ENCODE measurements at places on chromosomes 4 and X.

DNA sequence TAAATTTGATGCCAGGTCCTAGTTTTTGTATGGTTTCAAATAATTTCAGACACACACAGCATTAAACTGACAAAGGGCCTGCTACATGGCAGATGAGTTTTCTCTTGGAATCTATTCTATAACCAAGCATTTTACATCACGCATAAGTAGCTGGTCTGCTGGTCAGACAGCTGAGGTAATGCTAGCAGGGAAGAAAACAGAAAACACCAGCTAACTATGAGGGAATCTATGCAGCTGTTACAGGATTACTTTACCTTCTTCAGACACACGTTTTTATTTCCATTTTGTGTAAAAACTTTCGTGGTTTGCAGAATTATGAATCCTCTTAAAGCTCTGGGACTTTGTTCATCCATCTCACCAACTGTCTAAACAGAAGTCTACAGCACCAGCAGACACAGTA, 42.0 kb downstream of the MFAP3L start:
- ATAC-seq = no peak

- ATAC-seq = no peak
Measured at GRCh38 chr4:99339172-99339571, 13.4 kb downstream of the ADH1C start.

- no peak for ATAC-seq
Measured at GRCh38 chrX:131782646-131783045, 238.8 kb downstream of the OR13H1 start.

DNA sequence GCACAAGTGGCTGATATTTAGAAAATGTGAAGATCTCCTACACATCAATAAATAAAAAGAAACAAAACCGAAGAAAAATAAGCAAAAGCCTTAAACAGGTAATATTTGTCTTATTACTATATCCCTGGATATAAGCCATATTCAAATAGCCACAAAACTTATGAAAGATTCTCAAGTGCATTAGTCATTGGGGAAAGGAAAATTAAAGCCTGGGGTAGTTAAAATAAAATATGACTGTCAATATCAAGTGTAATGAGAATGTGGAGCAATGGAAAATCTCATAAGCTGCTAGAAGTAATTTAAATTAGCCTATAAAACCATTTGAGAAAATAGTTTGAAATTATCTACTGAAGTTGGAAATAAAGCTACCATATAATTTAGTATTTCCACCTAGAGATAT, 399.9 kb downstream of the GASK1B start:
- ATAC-seq = no peak

DNA sequence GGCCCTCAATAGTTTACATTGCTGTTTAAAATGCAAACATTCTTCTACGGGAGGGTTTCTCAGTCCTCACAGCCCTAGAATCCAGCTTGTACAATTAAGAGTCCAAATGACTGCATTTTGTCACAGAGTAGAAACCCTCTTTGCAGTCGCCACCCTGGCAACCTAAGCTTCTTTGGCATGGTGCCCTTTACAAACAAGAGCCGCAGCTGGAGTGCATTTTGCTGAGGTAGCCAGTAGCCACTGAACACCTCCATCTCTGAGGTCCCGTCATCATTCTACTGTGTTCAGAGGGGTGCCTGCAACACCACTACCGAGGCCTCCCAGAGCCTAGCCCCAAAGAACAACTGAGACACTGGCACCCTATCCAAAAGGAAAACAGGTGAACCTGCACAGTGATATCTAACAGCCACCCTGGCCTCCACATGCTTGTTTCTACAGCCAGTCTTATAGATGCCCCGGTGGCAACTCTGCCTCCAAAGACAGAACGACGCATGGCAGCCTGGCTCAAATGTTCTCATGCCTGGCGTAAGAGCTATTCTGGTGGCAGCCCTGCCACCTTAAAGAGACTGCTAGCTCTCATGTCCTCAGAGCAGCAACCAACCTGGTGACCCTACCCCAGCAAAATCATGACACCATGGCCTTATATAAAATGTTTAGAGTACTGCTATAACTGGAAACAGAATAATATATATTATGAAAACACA, 801.9 kb downstream of the TECRL start:
- no peak for ATAC-seq

- no peak for ATAC-seq
Measured at GRCh38 chr4:98779088-98779487, 120.7 kb upstream of the TSPAN5 start.

- no peak for ATAC-seq
Measured at GRCh38 chr4:158811704-158812103, 42.9 kb downstream of the FNIP2 start.

DNA sequence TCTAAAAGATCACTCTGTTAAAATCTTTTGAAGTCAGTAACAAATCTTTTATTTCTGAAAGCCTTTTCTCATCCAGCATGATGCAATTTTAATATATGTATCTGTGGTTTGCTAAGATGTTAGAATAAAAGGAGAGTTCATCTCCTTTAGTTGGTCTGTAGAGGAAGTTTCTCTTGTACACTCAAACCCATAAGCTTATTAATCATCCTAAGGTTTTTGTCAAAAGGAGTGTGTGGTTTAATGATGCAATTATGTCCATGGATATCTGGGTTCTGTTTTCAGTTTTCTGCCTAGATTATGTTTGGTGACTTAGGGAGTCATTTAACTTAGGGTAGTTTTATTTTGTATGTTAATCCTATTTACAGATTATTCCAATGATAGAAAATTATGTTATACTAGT, 52.1 kb upstream of the NDST4 start:
- no peak for ATAC-seq

DNA sequence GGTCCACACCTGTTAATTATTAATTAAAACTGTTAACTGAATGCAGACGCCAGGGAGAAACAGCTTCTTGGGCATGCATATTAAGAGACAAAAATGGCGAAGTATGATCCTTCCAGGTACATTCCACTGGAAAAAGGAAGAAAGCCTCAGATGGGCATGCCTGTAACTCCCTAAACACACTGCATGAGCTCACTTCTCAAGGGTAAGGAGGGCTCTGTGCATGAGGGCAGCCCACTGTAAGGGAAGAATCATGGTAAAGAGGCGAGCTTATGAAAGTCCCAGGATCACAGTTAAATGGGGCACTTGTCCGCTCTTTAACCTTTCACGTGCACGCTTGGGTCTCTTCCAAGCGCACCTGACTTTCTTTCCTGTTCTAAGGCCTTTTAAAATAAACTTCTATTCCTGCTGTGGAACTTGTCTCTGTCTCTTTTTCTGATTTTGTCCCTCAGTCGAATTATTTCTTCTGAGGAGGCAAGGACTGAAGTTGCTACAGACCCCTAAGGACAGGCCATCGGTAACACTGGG, 321.7 kb downstream of the PPP1R2C start:
- no peak for ATAC-seq

DNA sequence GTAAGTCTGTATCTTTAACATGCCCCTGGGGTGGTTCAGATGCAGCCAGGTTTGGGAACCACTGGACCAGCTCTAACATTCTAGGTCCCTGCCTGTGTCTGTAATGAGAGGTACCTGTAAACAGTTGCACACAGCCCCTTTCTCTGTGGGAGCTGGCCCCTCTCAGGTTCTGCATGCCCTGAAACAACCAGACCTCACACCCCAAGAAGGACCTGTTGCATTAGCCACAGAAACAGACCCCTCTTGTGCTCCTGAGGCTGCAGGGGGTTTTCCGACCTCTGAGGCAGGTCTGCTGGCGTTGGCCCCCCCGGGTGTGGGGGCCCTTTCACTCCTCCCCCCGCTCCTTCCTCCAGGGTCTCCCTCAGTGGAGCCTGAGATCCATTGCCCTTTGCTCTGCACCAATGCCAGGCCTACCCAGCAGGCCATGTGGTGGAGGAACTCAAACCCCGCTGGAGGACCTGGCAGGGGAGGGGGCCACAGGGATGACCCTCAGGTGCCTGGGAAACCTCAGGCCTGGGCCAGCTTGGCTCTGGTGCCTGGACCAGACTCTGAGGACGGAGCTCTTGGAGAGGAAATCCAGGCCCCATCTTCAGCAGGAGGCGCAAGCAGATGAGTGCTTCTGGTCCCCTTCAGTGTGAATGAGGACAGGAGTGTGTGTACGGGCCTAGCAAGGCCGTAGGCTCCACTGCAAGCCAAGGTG, 61.4 kb upstream of the PJA1 start:
- no peak for ATAC-seq

- ATAC-seq = no peak
Measured at GRCh38 chr4:174422893-174423256, 99.4 kb downstream of the HPGD start.

GRCh38 chrX:34656467-34656841, 631 bp downstream of the TMEM47 start:
- ATAC-seq = peak; percentile 1

- ATAC-seq = no peak
Measured at GRCh38 chr4:126779001-126779400, 853.8 kb upstream of the INTU start.

GRCh38 chr4:183905081-183905592, at the start of gene STOX2:
Gene STOX2, plus strand, starts transcription at chr4:183905307. Its CDS starts 1,484 bp downstream, at chr4:183906791.
- ATAC-seq = peak; percentile 75

- no peak for ATAC-seq
Measured at GRCh38 chr4:140298001-140298400, 75.4 kb upstream of the SCOC start.

- peak; percentile 13 for ATAC-seq
Measured at GRCh38 chr4:681736-682451, 7.1 kb downstream of the SLC49A3 start.

DNA sequence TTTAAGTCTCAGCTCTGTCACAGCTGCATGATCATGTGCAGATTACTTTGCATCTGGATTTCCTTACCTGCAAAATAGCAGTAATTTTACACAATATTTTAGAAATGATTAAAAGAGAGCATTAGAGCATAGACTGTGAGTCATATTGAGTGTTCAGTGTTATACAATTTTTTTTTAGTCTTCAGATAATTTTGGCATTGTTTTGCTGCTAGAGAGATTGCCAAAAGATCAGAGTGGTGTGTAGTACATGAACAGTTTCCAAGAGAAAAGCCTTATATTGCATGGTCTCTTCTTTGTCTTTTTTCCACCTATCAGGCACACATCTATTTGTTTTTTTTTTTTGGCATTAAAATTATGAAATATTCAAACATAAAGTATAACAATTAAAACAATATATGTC, 209.6 kb upstream of the TLL1 start:
- ATAC-seq = no peak

- no peak for ATAC-seq
Measured at GRCh38 chr4:116866106-116866505, 219.3 kb downstream of the TRAM1L1 start.

- ATAC-seq = peak; percentile 91
Measured at GRCh38 chr4:86032476-86033022, 327.3 kb downstream of the MAPK10 start.

DNA sequence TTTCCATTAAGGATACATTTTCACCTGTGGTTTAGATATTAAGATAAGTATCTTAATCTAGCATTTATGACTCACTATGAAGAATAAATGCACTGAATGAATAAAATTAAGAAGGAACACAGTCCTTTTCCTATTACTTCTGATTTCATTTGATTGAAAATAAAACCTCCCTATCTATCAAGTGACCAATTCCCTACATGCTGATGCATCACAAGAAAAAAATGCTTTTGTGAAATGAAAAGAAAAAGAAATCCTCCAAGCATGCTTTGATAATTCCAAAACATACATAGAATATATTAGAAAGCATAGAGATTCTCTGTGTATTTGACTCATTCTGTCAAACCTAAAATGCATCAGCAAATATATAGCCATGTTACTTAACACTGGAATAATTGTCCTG, 37.1 kb downstream of the PCDH10 start:
- ATAC-seq = no peak

DNA sequence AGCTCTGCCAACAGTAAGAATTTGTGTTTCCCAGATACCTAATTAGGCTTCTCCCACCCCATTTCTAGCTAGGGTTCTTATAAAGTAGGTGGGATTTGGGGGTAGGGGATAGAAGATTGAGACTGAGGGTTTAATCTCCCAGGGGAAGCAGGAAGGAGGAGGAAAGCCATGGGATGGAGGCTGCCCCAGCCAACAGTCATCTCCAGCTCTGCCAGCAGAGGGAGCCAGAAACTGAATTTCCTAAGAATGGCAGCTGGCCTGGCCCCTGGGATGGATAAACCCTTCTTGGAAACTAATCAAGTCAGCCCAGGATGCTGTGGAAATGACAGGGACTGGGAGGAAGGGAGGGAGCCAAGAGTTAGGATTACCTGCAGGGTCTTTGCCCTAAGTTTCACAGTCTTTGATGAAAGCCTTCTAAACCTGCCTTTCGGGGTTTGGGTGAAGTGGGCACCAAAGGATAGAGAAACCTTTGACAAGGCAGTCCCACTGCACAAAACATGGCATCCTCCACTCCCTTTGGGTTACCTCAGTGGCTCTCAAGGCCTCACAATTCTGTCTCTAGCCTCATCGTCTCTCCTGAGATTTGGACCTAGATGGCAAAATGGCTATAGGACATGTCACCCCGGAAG, 6.7 kb upstream of the ERCC6L start:
- peak; percentile 46 for ATAC-seq

- no peak for ATAC-seq
Measured at GRCh38 chrX:14039344-14039743, 9.7 kb upstream of the GEMIN8 start.

DNA sequence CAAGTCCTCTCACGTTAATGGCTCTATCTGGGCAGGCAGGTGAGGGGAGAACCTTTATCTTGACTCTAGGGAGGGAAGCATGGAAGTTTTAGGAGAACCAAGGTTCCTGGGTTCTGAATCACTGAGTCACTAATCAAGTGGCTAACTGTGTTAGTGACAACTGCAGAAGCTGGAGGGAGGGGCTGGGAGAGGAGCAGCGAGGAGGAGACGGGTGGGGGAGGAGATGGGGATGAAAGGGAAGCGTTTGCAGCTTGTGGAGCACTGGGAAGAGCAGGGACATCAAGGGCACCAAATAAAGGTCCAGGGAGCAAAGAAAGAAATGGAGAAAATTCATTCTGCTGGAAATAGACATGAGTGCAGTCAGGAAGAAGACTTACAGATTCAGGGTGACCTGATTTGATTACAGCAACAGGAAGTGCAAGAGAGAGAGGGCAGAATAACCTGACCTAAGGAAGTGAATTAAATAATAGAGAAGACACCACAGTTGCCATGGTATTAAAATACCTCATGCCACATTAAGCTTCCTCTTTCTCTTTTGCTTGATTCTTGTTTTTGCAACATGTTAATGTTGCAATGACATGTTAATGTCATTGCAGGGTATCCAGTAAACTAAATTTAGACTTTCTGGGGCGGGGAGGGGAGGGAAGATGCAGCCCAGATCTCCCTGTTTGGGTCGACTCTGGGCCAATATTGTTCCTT, 4.5 kb upstream of the SETD7 start:
- ATAC-seq = peak; percentile 12

- ATAC-seq = no peak
Measured at GRCh38 chrX:26334232-26334631, 118.3 kb downstream of the MAGEB5 start.

DNA sequence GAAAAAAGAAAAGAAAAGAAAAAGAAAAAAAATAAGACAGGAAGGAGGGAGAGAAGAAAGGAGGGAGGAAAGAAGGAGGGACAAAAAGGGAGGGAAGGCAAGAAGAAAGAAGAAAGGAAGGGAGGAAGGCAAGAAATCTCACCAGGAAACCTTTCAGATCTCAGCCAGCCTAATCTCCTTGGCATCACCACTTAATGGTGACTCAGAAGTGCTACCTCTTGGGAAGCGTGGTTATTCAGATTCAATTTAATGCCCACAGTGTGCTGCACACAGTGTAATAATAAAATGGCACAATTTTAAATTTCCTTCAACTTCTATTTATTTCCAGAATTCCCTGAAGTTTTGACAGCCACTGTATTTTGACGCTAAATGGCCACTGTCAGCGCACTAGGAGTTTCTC, 50.3 kb downstream of the DKK2 start:
- no peak for ATAC-seq

Measured in gastroesophageal sphincter (tissue), 4 donors.